Cardiac fibroblast (primary cell): ENCODE measurements at places on chromosomes 7 and 10.

DNA sequence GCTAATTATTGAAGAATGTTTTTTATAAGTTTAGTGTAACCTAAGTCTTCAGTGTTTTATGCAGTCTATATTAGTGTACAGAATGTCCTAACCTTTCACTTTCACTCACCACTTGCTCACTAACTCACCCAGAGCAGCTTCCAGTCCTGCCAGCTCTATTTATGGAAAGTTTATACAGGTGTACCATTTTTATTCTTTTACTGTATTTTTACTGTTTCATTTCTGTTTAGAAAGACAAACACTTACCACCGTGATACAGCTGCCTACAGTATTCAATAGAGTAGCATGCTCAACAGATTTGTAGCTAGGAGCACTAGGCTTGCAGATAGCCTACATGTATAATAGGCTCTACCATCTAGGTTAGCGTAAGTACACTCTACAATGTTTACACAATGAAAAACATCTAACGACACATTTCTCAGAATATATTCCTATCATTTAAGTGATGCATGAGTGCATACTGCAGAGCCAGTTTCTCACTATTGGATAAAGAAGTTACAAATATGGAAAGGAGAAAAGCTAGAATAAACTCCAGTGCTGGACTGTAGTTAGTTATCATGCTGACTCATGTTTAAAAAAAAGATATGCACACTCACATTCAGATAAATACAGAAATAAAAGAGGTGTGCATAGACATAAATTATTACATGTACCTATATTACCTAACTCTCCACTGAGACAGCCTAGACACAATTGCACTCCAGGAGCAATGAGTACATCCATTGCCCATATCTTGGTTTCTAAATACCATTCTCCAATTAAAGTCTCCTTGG lies 30.4 kb downstream of the STEAP1B start:
- no peak for DNase-seq

GRCh38 chr7:157700231-157701005 lies 363.6 kb downstream of the DNAJB6 start:
- no peak for DNase-seq

DNA sequence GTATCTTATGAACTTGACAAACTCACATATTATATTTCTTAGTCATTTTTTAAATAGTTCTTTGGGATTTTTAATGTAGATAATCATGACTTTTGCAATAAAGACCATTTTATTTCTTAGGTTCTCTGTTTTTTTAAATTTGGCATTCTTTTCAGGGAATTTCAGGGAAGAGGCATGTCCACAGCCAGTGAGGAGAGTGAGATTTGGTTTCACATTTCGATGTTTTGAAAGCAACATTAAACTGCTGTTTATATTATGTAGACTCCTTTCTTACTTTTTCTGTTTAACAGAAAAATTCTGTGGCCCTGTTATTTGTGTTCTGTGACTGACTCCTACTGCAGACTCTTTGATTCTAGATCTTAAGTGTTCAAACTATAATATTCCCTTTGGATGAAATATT lies 153.7 kb downstream of the FAM107B start:
- no peak for DNase-seq

DNA sequence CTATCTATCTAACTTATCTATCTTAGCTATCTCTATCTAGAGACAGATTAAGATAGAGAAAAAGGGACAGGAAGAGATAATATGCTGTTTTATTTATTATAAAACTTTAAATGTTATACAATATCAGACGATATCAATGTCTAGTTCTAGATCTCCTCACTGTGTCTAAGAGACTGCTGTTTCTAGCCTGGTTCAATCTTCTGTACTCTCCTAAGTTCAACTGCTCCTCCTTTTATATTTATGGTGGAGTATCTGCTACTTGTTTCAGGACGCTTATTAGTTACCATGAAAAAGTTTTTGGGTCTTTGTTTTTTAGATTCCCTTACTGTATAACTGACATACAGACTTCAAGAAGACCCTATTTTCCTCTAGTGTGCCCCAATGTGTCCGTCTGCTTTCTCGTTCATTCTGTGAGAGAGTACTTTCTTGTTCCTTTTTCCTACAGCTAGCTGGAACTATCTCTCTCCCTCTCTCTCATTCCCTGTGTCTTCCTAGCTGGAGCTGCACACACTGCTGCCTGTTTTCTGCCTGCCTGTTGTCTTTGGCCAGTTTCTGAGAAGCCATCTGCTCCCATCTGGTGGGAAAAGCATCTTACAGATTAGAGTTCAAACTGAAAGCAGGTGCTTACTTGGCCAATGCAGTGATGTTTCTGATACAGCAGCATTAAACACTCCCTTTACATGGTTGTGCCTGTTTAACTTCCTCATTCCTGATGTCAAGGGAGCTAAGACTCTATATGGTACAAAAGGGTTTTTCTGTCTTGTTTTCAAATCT lies 49.4 kb upstream of the ARL4A start:
- DNase-seq, result no peak
